HAP-1 (cell line): ENCODE measurements at places on chromosomes 2 and 18.

- DNase-seq = no peak
Observed at GRCh38 chr2:220077488-220077887, 450.1 kb downstream of the SLC4A3 start.

- no peak for DNase-seq
Observed at GRCh38 chr2:128537646-128538045, 219.0 kb upstream of the HS6ST1 start.

DNA sequence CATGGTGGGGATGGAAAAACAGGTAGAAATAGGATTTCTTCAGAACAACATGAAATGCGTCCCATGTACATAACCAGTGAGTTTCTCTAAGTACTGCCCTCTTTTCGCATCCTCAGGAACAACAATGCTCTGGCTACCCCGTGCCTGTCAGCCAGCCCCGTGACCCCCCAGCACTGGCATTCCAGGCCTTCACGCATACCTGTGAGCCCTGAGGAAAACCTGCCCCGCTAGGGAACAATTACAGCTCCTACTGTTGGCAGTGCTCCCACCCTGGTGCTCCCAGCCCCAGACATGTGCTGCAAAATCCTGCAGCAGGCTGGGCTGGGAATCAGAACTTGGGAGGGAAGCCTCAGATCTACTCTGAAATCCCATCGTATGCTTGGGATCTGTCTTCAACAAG lies 9.1 kb downstream of the SMAD7 start:
- no peak for DNase-seq

- no peak for DNase-seq
Observed at GRCh38 chr18:26215247-26215970, 10.8 kb upstream of the TAF4B start.

DNA sequence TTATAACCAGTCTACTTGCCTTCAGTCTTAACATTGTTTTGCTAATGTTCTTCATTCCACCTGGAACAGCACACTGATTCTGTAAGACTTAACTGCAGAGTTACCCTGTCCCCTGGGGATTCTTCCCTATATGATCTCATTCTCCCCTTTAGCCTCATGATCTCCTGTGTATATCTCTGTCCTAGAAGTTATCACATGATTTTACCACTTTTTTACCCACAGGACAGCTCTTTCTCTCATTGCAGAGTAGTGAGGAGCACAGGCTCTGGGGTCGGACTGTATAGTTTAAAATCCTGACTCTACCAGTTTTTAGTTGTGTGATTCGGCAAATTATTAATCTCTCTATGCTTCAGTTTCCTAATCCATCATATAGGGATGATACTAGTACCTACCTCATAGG lies 14.2 kb upstream of the EXOC6B start:
- DNase-seq = no peak

DNA sequence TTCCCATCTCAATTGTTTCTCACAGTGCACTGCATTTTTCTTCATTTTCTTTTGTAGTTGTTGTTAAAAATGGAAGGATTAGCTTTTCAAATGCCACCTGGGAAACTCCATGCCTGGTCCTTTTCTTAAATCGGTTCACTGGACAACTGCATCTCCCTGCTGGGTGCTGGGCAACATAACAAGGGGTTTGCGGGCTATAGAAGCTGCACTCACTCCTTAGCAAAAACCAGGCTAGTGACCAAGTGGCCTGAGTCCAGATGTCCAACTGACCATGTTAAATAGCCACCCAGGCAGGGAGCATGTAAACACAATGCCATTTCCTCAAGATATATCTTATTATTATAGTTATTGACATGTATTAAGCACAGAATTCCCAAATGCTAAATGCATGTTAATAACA lies 264.9 kb downstream of the ICOS start:
- no peak for DNase-seq

- no peak for DNase-seq
Observed at GRCh38 chr2:234395891-234396420, 100.9 kb downstream of the ARL4C start.
